ENCODE measurements at places on chromosomes 12 and 14.

- no peak for DNase-seq
Measured at GRCh38 chr14:57080691-57081090, 188.0 kb downstream of the EXOC5 start.

DNA sequence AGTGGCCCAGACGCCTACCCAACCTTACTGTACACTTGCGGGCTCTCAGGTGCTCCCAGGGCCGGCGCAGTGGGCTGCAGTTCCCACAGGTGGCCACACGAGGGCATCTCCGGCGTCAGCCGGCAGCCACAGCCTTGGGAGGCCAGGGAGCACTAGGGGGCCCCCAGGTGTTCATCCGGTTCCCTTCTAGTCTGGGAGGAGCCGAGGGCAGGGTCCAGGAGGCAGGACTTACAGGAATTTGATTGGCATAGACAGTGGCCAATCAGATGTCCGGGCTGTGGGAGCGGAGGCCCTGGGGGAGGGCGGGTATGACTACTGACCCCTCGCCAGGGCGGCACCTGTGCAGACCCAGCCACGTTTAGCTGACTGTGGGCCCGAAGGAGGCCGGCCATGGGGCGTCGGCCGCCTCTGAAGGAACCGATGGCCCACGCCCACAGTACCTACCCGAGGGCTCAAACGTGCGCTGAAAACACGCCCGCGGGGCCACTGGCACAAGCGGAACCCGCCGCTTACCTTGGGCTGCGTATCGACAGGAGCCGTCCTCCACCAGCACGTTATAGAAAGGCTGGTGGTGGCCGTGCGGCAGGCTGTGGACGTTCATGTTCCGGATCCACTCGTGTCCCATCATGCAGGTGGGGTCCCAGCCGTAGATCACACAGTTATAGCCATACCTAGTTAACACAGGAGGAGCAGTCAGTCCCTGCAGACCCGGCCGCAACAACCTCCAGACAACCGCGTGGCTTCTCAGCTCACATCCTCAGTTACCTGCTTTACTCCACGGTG, 34.8 kb downstream of the FBXO21 start:
- peak; percentile 88 for DNase-seq

DNA sequence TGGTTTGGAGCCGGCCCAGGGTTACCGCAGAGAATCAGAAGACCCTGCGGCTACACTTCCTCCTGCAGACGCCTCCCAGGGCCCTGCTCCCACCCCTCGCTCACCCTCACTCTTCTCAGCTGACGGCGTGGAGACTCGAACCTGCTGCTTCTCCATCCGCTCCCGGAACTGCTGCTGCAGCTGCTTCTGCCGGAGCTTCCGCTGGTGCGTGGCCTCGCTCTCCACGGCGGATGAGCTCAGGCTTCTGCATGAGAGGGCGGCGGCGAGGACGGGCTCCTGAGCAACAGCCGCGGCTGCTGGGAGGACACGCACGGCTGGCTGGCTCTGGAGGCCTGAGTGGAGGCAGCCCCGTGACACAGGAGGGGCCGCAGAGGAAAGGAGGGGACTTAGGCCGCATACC, 33.3 kb downstream of the RAD52 start:
- DNase-seq: no peak

GRCh38 chr12:5051334-5051733, 7.7 kb downstream of the KCNA5 start:
- no peak for DNase-seq

DNA sequence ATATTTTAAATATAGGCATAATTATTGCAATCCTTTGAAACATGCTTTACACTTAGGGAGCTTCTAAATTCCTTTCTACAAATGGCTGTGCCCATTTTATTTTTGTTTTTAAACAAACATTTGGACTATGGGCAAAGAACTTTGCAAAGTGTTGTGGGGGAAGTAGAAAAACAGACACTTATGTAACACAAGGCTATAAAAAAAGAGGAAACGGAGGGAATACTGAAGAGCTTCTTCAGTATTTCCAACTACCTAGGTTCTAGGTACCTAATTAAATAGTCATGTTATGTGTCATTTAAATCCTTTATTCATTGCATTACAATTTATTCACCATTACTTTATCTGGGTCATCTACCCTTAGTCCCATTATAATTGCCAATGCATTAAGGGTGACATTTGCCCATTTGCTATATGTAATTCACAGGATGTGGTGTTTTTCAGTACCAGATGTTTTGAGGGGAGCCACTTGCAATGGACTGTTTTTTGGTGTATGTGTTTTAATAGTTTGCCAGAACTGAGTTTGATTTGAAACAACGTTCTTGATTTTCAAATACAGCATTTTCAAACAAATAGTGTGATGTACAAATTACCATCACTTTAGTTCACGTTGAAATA, 1.5 kb upstream of the MSRB3 start:
- no peak for DNase-seq

GRCh38 chr12:121893961-121894460, 5.4 kb downstream of the PSMD9 start:
- no peak for DNase-seq

GRCh38 chr12:6434205-6435140, 10.3 kb upstream of the CD27 start:
- DNase-seq: no peak

GRCh38 chr12:70722584-70723343, 85.5 kb upstream of the PTPRB start:
- peak; percentile 18 for DNase-seq

- no peak for DNase-seq
Measured at GRCh38 chr12:20050221-20050620, 318.1 kb upstream of the PDE3A start.

GRCh38 chr12:124532331-124532750, 35.1 kb downstream of the NCOR2 start:
- peak; percentile 72 for DNase-seq

- DNase-seq: no peak
Measured at GRCh38 chr14:81971911-81972310, 438.3 kb upstream of the SEL1L start.

- no peak for DNase-seq
Measured at GRCh38 chr14:48598458-48598857, 923.1 kb upstream of the MDGA2 start.

DNA sequence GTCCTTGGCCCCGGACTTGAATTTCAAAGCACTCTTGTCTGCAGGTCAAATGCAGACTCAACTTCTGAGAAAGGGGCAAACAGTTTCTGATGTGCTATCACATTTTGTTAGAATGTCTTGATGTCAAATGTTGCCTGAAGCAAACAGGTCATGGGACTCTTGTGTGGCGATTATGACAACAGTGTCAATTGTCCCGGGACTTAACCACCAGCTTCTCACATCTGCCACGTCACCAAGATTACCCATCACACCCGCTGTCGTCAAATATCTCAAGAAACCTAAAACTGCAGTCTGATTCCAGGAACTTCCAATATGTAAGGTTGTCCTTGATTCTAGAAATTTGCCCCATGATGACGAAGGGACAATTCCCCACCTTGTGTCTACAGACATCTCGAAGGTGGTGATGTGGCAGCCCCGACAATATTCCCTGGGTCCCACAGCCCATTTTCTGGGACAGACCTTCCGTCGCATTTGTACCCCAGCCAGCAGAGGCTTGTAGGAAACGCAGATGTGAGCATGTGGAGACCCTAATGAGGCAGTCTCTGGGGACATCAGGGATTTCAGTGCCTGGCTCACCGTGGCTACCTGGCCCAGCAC, 21.3 kb downstream of the LRTM2 start:
- no peak for DNase-seq

DNA sequence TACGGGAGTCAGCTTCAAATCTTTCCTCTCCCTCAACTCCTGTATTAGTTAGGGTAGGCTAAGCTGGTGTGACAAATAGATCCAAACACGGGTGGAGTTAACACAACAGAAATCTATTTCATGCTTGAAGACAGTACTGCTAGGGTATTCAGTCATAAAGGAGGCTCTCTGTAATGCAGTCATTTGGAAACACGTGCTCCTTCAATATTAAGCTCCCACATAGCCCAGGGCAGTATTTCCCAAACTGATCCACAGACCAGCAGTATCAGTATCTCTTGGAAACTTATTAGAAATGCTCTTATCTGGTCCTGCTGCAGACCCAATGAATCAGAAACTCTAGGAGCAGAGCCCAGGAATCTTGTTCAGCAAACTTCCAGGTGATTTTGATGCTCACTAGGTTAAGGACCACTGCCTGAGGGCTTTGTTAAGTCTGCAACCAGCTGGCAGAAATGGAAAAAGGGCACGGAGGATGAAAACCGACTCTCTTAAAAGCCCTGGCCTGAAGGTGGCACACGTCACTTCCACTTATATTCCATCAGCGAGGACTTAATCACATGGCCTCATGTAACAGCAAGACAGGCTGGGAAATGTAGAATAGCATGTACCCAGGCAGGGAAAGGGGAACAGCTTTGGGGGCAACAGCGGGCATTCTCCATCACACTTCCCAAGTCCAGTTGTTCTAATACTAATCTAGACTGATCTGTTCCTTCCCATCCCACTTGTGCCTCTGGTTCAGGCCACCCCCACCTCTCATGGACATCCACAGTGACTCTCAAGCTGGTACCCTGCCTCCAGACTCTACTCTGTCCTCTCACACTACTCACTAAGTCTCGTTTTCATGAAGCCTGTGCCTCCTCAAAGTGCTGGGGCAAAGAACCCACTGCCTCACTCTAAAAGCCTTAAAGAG, 38.2 kb upstream of the RIC8B start:
- no peak for DNase-seq

DNA sequence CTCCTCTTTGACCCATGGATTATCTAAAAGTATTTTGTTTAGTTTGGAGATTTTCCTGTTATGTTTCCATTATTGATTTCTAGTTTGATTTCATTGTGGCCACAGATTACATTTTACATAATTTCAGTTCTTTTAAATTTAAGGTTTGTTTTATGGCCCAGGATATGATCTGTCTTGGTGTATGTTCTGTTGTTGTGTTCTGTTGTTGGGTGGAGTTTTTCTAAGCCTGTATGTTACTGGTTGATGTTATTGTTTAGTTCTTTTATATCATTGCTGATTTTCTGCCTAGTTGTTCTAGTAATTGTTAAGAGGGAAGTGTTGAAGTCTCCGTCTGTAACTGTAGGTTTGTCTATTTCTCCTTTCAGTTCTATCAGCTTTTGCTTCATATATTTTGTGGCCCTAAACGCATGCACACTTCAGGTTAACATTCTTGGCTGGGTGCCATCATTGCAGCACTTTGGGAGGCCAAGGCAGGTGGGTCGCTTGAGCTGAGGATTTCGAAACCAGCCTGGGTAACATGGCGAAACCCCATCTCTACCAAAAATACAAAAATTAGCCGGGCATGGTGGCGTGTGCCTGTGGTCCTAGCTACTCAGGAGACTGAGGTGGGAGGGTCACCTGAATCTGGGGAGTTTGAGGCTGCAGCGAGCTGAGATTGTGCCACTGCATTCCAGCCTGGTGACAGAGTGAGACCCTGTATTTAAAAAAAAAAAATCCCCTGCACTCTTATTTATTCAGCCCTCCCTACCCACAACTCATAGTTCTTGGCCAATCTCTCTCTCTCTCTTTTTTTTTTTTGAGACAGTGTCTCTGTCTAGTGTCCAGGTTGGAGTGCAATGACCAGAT, 28.1 kb upstream of the CFL2 start:
- no peak for DNase-seq

DNA sequence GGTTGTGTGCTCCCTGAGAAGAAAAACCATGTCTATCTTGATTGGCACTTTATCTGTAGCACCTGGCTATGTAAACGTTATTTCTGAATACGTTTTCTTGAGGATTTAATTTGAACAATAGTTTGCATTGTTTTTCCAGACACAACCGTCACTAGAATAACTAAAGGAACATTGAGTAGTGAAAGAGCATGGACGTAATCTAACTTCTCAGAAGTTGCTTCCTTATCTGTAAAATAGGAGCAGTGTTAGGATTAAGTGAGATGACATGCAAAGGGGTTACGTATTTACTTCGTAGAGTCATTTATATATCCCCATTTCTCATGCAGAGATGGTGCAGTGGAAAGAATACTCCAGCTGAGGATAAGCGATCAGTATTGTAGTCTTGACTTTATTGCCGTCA, 8.1 kb downstream of the AEBP2 start:
- no peak for DNase-seq

DNA sequence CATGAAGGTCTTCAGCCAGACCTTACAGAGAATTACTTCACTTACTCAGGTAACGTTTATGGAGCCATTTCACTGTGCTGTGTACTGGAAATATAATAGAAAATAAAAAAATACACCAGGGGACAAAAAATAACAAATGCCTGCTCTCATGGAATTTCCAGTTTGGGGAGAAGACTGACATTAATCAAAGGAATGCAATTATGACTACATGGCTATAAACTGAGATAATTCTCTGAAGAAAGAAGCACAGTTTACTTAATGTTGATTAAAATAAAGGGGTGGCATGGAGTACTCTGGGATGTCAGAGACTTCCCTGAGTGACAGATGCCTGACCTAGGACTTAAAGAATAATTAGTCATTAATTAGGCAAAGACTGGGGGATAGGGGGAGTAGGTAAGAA, 59.0 kb downstream of the DENND5B start:
- no peak for DNase-seq

GRCh38 chr14:67970923-67971322, 151.3 kb downstream of the RAD51B start:
- DNase-seq: no peak

DNA sequence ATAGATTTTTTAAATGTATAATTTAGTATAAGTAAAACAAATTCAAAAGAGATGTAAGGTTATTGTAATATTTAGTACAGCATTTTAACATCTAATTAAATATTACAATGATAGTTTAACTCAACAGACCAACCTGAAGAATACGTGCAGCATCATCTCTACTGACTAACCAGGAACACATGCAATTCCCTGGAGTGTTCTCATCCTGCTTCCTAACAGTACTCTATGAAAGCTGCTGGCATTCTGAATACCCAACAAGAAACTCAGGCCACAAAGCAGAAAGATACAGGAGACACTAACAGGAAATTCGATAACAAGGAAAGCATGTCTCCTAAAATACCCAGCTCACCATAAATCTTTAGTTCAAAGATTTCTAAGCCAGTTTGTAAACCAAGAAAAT, 58.3 kb downstream of the CEP83 start:
- no peak for DNase-seq

DNA sequence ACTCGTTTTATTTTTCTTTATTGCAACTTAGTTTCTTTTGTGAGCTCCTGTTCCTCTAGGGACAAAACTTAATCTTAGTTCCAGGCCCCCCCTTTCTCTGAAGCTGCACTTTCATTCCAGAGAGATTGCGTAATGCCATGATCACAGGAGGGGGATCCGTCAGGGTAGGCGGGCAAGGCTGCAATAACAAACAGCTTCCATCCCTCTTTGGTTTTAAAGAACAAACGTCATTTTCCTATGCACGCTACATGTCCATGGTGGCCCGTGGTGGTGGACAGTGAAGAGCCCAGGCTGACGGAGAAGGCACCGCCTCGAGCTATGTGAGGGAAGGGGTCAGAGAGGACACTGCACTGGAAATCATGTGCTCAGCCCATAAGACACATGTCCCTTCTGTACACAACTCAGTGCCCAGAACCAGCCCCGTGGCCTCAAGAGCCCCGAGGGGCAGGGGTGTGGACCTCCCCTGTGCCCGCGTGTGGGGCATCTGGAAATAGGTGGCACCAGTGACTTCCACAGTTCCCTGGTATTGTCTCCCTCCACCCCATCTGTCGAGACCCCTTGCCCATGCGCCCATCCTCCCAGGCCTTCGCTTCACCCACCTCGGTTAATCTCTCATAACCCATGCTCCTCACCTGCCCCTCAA, 161.4 kb downstream of the ADGRD1 start:
- no peak for DNase-seq

Data from SK-N-DZ (cell line).